ENCODE measurements at places on chromosomes 5 and 9.

- DNase-seq: no peak
Measured at GRCh38 chr9:113480612-113481011, 17.1 kb downstream of the RGS3 start.

GRCh38 chr5:76697670-76698069 is 18.3 kb upstream of the F2R start:
- no peak for DNase-seq

- DNase-seq: no peak
Measured at GRCh38 chr5:138370537-138370936, 18.1 kb downstream of the KDM3B start.

DNA sequence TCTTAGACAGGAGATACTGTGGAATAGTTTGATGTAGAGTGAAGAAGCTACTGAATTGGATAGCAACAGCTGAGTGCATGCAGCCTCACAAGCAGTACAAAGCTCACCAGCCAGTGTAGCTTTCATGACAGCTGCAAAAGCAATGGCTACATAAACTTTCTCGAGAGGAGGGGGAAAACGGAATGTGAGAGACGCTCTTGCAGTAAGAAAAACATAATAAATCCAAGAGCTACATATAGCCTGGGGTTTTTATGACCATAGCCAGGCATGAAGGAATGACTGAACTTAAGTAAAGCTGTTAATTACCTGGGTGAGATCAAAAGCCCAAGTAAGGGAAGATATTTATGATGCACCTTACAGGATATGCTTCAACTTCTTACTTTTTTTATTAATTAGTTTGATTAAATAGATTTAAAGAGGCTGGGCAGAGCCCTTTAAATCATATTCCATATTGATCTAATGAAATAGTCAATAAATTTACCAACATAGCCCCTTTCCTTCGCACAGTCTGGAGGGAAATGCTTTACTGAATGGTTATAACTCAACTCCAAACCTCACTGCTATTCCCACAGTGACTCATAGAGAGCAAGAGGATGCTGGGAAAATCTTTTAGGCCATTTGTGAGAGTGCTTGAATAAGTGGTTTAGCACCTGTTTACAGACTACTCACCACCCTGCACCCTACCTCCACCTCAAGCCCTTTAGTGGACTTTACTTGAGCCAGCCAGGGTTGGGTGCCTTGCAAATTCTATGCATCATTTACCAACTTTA is 407.2 kb upstream of the CLINT1 start:
- no peak for DNase-seq
